ENCODE measurements at places on chromosomes 7 and 10.

- DNase-seq, result no peak
Observed at GRCh38 chr7:122488241-122488640, 183.7 kb upstream of the FEZF1 start.

GRCh38 chr10:61779276-61779675, 116.5 kb downstream of the CABCOCO1 start:
- DNase-seq, result no peak

DNA sequence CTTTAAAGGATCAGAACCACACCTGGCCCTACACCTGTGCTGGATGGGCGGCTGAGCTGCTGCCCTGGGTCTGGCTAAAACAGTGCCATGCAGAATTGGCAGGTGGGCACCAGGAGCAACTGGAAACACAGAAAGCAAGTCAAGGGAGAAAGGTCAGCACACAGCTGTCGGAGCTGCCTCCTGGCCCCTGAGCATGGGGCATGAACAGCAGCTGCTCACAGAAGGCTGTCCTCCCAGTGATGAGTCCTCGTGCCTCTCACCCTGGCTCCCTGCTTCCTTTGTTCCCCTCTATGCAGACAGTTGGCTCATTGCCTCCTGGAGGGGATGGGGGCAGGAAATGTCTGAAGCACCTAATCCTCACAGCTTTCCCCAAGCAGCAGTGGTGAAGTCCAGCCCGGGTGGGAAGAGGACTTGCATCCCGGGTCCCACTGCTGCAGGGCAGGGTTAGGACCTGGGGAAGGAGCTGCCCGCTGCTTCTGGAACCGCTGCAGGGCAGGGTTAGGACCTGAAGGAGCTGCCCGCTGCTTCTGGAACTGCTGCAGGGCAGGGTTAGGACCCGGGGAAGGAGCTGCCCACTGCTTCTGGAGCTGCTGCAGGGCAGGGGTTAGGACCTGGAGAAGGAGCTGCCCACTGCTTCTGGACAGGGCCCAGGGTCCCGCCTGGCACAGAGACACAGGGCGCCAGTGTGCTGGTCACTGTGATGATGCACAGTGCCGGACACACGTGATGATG, 37.3 kb downstream of the VIPR2 start:
- no peak for DNase-seq

GRCh38 chr10:32210306-32211045, 136.5 kb downstream of the EPC1 start:
- peak; percentile 44 for DNase-seq

DNA sequence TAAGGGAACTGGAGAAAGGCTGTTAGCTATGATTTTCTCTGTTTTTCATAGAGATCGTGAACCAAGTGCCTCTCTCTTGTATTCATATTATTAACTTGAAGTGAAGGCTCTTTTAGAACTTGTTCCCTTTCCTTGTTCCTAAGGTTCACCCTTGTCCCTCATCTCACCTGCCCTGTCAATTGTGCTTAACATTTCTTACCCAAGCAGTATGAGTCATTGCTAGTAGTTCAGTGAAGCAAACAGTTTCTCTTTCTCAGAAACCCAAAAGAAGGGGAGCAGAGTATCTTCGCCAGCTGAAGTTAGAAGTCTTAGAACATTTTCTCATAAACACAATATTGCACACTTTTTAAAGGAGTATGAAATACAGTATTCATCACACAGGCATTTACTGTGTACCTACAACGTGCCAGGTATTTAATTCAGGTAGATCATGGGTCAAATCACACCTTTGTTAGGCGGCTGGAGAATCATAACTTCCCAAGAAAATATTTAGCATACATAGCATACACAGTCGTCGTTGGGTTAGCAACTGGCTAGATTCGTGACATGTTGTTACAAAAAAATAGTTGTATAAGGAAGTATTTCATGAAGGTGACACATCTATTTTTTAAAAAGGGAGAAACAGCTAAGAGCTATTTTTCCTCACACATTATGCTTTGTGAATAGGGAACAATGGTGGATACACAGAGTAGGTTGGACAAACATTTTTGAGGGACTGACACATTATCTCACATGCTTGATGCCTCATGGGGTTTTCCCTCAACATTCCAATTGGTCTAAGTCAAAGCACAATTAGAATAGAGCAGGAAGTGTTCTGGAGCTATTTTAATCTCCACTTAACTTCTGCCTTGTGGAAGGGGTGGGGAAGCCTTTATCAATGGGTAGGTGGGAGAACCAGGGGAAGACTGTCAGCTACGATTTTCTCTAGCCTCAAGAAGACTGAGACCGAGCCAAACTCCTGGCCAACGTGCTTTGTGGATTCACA, 13.2 kb downstream of the HDAC9 start:
- no peak for DNase-seq

GRCh38 chr7:40077849-40078248, 56.6 kb downstream of the MPLKIP start:
- peak; percentile 67 for DNase-seq

DNA sequence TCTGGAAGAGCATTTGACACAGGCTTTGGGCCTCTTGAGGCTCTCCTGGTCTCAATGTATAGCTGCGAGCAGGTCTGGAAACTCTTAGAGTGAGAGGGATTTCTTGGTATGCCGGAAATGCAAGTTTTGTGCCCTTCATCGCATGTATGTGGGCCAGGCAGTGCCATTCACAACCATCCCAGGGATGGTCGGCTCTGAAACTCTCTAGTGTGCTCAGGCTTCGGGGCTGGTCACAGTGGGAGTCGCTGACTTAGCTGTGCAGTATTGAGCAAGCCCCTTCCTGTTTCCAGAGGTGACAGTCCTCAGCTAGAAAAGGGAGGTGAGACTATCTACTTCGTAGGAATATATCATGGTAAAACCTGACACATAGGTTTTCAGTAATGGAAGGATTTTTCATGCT, 2.0 kb upstream of the AOAH start:
- DNase-seq, result peak; percentile 65

DNA sequence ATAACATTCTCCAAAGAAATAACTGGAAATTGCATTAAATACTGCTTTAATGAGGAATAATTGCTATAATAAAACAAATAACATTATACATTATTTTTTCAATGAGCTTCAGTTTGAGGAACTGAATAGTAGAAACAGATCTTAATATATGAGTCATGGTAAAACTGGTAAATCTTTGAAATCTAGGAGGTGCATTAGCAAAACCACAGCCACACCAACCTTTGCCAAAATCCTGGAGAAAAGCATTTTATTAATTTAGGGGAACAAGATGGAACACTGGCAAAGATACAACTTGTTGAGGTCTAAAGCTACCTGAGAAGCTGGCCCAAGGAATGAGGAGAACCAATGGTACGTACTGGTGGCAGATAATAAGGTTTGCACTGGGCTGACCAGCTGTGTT, 5.4 kb upstream of the ASL start:
- no peak for DNase-seq

GRCh38 chr7:5620459-5620881, 161.0 kb downstream of the RNF216 start:
- DNase-seq, result no peak

GRCh38 chr10:81472927-81473470, 402.0 kb upstream of the NRG3 start:
- no peak for DNase-seq

GRCh38 chr10:82742478-82742877, 867.5 kb downstream of the NRG3 start:
- no peak for DNase-seq

- DNase-seq, result no peak
Observed at GRCh38 chr7:45484094-45484493, 90.1 kb upstream of the ADCY1 start.

- DNase-seq, result no peak
Observed at GRCh38 chr7:71705901-71706596, 574.1 kb downstream of the GALNT17 start.

GRCh38 chr10:75002351-75002725, 109.1 kb upstream of the SAMD8 start:
- no peak for DNase-seq

DNA sequence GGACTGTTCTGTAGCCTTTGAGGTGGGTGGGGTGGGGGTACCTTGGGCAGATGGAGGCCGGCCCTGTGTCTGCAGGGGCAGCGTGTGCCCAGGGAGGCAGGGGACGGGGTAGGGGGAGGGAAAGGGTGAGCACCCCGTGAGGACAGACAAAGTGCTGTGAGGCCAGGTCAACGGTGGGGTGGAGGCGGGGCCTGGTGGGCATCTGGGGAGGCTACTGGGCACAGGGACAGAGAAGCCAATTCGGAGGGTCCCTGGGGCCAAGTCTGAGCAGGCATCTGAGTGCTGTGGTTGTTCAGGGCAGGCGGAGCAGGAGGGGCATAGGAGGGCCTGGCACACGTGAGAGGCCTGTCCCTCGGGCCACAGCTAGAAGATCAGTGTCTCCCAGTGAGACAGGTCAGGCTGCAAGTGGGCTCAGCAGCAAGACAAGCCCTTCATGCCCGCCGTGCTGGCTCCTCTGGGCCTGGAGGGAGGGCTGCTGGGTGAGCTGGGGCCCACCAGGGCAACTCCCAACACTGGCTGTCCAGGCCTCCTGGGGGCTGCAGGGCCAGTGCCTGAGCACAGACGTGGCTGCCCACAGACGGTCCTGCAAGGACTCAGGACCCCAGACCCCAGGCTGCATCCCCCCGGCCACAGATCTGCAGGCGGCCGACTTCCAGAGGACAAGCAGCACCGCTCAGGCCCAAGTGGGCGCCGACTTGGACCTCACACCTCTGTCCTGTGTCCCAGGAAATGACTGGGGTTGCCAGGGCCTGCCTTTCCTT, 26.4 kb upstream of the KNDC1 start:
- DNase-seq, result no peak

DNA sequence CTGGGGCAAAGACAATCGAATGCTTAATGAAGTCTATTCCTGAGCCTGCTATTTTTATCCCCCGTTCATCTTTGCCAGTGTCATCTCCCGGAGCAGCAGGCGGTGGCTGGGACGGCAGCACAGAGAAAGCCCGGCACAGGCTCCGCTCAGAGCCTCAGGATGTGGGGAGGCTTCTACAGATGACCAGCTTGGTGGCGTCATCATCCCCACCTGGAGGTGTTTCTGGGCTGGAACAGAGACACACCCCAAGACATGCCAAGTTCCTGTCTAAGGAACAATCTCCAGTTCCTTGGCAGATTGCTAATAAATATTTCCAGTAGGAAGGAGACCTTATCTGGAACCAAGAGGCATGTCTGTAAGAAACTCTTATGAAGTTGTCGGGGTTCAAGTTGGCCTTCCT, 552.4 kb upstream of the MGMT start:
- DNase-seq, result no peak

- DNase-seq, result no peak
Observed at GRCh38 chr7:131636092-131636491, 79.7 kb upstream of the PODXL start.

DNA sequence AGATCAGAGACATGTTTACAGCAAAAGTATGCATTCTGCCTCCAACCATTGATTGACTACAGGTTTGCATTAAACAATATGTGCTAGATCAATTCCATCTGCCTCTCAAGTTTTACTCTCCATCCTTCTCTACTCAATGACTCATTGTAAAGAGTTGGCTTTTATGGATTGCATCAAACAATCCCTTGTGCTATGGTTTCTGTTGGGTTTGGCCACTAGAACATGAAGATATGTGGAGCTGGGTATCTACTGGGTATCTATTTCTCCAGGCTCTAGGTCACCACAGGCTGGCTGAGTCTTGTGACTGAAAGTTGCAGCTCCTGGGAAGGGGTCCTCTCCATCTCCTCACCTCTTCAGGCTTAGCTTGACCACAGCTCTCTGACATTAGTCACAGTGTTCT, 204.7 kb downstream of the DGKI start:
- no peak for DNase-seq

DNA sequence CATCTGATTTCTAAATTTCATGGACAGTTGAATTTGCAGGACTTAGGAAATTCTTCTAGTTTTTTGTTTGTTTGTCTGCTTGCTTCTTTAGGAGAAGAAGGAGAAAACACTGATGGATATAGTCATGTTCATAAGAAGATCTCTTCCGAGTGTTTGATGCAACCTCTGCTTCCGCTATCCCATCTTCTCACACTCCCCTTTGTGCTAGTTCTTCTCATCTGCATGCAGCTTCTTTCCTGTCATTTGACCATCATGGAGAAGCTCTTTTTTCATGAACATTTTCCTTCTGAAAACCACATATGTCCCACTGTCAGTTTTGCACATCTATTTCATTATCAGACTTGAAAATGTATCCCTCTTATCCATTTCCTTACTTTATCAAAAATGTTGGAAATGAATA, 346.9 kb upstream of the PRKCQ start:
- peak; percentile 53 for DNase-seq

DNA sequence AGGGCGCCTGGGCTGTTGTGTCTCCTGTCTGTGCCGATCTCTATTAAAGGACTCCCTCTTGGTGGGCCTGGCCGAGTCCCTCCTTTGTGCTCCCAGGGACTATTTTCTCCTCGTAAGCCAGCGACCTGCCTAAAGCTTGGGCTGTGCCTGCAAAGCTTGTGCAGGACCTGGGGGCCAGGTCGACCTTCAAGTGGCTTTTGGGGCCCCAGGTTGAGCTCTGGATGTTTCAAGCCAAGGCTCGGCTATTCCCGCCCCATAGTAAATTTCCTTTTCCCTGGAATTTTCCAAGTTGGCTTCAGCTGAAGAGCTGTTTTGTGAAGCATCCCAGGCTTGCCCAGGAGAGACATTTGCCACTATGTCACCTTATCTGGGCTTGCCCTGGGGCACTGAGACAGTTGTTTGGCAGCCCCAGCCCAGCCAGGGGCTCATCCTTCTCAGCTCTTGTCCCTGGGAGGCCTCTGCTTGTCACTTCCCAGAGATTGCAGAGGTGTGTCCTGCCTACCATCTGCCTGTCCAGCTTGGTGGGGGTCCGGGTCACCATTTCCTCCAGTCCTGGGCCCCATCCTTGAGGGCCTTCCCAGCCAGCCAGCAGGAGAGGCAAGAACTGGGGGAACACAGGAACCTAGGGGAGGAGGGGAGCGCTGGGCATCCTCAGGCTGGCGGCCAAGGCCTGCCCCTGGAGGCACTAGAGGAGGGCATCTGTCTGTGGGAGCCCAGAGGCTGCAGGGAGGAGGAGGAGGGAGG, 20.2 kb downstream of the ZMIZ2 start:
- no peak for DNase-seq

DNA sequence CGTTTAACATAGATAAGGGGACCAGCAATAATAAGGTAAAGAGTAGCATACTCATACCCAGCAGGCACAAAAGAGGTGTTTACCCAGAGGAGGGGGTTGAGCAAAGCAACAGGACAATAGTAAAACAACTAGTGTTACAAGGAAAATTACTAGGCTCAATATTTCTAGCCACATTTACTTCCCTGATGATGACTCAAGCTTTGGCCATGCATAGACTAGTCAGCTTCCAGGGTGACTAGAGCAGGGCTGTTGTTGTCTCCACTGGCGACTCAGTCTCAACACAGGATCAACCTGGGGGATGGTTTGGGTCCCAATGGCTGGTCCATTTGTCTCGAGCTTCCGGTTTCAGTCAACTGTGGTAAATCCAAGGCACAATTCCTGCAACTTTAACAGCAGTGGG, 217.7 kb upstream of the KCND2 start:
- DNase-seq, result no peak

- DNase-seq, result peak; percentile 51
Observed at GRCh38 chr10:132627666-132628531, 90.3 kb downstream of the INPP5A start.

Data from HL-60 (cell line).